ENCODE measurements at places on chromosomes 7 and 10.

- no peak for DNase-seq
Observed at GRCh38 chr10:125840955-125841354, 17.6 kb downstream of the BCCIP start.

- no peak for DNase-seq
Observed at GRCh38 chr7:46937826-46938225, 644.1 kb downstream of the TNS3 start.

DNA sequence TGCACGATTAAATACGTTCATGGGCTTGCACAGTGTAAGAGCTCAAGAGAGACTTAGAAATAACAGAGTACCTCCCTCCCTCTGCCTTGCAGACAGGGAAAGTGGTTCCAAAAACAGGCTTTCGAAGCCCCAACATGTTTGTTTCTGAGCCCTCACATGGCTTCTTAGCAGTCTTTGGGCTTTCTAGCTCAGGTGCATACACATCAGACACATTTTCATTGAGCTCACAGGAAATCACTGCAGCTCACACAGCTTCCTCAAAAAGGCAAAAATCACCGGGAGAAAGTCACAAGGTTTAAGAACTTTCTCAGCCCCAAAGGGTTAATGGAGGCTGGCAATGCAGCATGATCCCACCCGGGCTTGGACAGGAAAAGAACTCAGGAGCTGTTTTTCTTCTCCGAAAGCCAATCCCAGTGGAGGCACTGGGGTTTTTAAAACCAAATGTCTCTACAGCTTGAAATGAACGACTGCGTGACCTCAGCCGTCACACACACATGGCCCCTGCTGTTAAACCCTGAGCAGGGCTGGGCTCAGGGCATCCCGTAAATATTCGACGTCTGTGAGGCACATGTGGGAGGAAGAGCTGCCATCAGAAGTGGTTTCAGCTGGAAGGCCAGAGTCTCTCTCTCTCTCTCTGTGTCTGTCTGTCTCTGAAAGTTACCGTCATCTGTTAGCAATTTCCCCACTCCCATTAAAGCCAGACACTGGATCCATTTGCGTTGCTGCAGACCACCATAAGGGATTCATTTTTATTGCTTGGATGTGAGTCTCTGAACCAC is 69.7 kb downstream of the CALML3 start:
- DNase-seq: no peak

- DNase-seq: no peak
Observed at GRCh38 chr7:50684713-50685075, 98.0 kb downstream of the GRB10 start.

- DNase-seq: no peak
Observed at GRCh38 chr10:46235705-46236545, 50.9 kb upstream of the ANTXRL start.

DNA sequence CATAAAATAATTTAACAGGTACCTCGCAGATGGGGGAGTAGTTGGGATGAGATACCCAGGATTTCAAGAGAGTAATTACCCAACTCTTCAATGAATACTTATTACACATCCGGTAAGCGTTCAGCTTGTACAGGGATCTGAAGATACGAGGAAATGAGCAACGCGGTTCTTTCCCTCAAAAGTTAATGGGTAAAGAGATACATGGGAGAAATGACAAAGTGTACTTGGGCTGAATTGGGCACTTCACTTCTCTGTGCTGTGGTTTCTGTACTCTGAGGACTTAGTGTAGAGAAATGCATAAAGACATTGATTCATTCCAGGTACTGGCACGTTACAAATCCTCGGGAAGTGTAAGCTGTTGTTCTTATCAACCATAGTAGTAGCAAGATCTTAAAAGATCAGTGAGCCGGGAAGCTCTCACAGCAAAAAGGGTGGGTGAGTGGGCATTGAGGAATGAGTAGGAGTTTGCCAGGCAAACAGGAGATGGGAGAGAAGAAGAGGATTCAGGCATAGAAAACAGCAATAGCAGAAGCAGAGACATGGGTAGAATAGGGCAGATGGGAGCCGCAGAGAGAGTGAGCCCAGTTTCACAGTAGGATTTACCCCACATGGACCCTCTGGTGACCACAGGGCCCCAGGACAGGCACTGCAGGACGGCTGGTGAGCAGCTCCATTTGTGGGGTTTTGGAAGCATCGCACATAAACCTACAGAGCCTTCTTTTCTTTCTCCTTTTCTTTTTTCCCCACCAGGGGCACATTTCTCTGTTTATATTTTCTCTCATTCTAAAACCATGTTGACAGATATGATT is 304.3 kb upstream of the PITRM1 start:
- DNase-seq: no peak

GRCh38 chr7:91288208-91288824 is 24.1 kb downstream of the FZD1 start:
- peak; percentile 11 for DNase-seq

DNA sequence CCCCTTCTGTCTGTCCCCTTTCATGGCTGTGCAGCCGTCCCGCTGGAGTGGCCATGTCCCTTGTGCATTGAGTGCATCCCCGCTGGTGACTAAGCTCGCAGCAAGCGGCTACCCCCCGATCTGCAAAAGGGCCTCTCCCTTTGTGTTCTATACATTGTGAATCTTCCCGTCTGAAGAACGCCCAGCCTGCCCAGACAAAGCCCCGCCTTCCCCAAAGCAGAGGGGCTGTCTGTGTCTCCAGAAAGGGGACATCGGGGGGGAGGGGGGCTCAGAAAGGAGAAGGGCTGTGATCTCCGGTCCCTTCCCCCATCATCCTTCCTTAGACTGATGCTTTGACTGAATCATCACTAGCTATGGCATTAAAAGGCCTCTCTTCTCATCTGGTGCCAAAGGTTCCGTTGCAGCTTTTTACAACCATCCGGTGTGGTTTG is 11.9 kb downstream of the NPTX2 start:
- DNase-seq: no peak

DNA sequence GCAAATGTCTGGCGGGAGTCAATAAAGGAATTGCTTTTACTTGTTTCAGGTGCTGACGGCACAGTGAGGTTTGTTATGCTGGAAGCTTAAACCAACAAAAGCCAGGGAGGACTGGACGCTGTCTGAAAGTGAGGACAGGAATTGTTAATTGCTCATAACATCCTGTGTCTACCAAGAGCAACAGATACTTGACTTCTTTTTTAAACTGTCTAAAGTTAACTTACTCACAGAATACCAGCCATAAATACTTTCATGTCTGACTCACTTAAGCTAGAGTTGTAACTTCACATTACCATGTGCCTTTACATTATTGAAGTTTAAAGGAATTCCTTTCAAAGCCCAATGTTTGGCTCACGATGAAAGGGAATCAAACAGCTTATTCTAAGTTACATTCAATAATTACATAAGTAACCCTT is 252.7 kb upstream of the SHH start:
- DNase-seq: no peak

DNA sequence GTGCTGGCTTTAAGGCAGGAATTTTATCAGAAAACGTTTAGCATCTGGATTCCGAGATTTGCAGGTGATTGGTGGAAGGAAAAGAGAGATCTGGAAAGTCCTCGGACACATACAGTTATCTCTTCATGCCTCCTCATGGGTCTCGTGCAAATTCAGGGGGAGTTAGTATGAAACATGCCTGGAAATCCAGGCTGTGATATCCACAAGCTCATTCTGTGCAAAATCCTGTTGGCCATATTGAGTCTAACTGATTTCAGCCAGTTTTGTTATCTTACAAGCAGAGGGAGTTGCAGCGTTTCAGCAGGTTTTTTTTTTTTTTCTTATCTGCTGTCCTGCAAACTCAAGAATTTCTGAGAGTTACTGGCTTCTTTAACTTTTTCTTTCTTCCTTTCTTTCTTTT is 411.5 kb downstream of the GALNT17 start:
- no peak for DNase-seq
